Ureter (tissue), 1 donor: ENCODE measurements at places on chromosomes 16 and 17. TPM values are rescaled to one million over a fixed set of nuclear protein-coding genes. Genes with fewer than 3 reads are reported as not detected.

SLC38A8 gene
- not detected for total RNA-seq

SLC39A11 gene
- 60.3 TPM for total RNA-seq

SLC5A10 gene
- total RNA-seq: not detected

AANAT gene
- total RNA-seq: not detected

MYL4 gene
- total RNA-seq: not detected

TBC1D3E gene
- not detected for total RNA-seq

CES4A gene
- total RNA-seq: 17.7 TPM

OTOP2 gene
- not detected for total RNA-seq

MAP2K6 gene
- 10.6 TPM for total RNA-seq

TMC7 gene
- 18.6 TPM for total RNA-seq

NPTX1 gene
- 2.0 TPM for total RNA-seq

ACE gene
- 7.5 TPM for total RNA-seq

CHST4 gene
- total RNA-seq: 0.16 TPM

INCA1 gene
- total RNA-seq: 1.1 TPM

PCYT2 gene
- total RNA-seq: 58.9 TPM

CSH1 gene
- not detected for total RNA-seq

MFAP4 gene
- 119 TPM for total RNA-seq

DGKE gene
- total RNA-seq: 15.4 TPM

ZNF750 gene
- total RNA-seq: 19.3 TPM

ADGRG3 gene
- 2.2 TPM for total RNA-seq

CTRB2 gene
- total RNA-seq: not detected

BPTF gene
- total RNA-seq: 126 TPM

PFN1 gene
- total RNA-seq: 598 TPM

MNT gene
- 47.4 TPM for total RNA-seq

NPEPPS gene
- total RNA-seq: 152 TPM

SP6 gene
- 9.2 TPM for total RNA-seq
